ENCODE measurements at places on chromosomes 2 and 18. TPM values are rescaled to one million over a fixed set of nuclear protein-coding genes. Genes with fewer than 3 reads are reported as not detected.

The C2orf81 gene
- 0.63 TPM for total RNA-seq

The ERICH2 gene
- total RNA-seq = not detected

The RTP5 gene
- total RNA-seq = not detected

The ACAA2 gene
- total RNA-seq = 80.1 TPM

The EFR3B gene
- 0.34 TPM for total RNA-seq

The MC4R gene
- not detected for total RNA-seq

The UPP2 gene
- not detected for total RNA-seq

The OTX1 gene
- 2.6 TPM for total RNA-seq

The SNORC gene
- total RNA-seq = 0.32 TPM

The CYS1 gene
- total RNA-seq = 0.13 TPM

The NEB gene
- 2.6 TPM for total RNA-seq

The ALLC gene
- not detected for total RNA-seq

The DNAJC27 gene
- total RNA-seq = 5.6 TPM

The NAPG gene
- total RNA-seq = 38.0 TPM

The RAB6D gene
- total RNA-seq = not detected

The CYBRD1 gene
- 120 TPM for total RNA-seq
